ENCODE measurements at places on chromosomes 12 and 14.

- DNase-seq, result no peak
Measured at GRCh38 chr12:81573228-81573627, 185.9 kb downstream of the PPFIA2 start.

GRCh38 chr12:87368259-87368658 lies 660.9 kb downstream of the C12orf50 start:
- DNase-seq, result no peak

- DNase-seq, result peak; percentile 13
Measured at GRCh38 chr12:60494244-60494643, 898.4 kb downstream of the SLC16A7 start.

DNA sequence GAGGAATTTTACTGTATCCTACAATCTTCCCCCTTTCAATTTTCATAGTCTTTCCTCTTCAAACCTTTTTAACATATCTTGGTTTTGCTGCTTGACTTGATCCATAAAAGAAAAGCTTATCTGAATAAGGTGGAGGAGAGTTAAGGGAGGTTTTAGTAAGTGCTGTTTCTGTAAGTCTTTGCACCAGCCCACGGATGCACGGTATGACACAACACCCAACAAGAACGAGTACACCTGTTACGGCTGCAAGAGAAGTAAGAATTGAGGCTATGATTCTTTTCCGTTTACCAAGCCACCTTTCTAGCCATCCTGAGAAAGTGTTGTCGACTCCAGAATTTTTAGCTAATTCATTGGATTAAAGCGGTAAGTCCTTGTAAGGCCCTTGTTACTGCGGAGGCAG lies 26.1 kb upstream of the CPNE8 start:
- DNase-seq, result no peak

GRCh38 chr12:130827432-130827831 lies 11.6 kb downstream of the STX2 start:
- peak; percentile 7 for DNase-seq

DNA sequence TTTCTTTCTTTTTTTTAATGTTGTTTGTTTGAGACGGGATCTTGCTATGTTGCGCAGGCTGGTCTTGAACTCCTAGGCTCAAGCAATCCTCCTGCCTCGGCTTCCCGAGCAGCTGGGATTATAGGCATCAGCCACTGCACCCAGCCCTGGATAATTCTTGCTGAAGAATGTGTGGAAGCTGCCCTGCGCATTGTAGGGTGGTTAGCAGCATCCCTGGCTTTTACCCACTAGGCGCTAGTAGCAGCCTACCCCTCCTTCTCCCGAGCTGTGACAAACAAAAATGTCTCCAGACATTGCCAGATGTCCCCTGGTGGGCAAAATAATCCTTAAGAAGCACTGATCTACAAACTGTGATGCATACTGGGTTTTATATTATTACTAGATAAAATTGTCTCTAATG lies 6.6 kb downstream of the DCAF4 start:
- DNase-seq, result no peak

GRCh38 chr12:124751654-124752355 lies 111.9 kb downstream of the SCARB1 start:
- no peak for DNase-seq

DNA sequence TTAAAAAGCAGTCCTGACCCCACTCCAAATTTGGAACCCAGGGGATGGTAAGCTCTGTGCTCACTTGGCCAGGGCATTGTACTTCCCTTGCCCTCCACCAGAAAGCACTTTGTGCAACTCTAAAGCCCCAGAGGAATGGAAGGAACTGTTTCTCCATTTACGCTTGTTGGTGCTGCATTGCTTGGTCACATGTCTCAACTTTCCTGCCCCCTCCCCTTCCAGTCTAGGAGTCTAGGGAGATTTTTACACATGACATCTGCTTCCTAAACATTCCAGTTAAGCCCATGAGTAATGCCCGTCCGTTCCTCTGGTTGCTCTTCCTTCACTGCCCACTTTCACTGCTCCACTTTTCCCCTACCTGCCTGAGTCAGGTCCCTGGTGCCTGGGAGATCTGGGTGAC lies 92.6 kb upstream of the MAP1LC3B2 start:
- DNase-seq, result no peak

- DNase-seq, result peak; percentile 66
Measured at GRCh38 chr12:119178544-119179334, at the start of gene HSPB8. Gene HSPB8, plus strand, starts transcription at chr12:119178931. Its CDS starts 382 bp downstream, at chr12:119179313.

- no peak for DNase-seq
Measured at GRCh38 chr12:24822121-24822899, 126.6 kb downstream of the BCAT1 start.

- DNase-seq, result no peak
Measured at GRCh38 chr12:120261951-120262851, 3.3 kb downstream of the PXN start.

GRCh38 chr12:104010606-104011169 lies 39.3 kb downstream of the GLT8D2 start:
- DNase-seq, result no peak

GRCh38 chr14:51424561-51425251 lies 184.7 kb downstream of the TMX1 start:
- DNase-seq, result peak; percentile 71

DNA sequence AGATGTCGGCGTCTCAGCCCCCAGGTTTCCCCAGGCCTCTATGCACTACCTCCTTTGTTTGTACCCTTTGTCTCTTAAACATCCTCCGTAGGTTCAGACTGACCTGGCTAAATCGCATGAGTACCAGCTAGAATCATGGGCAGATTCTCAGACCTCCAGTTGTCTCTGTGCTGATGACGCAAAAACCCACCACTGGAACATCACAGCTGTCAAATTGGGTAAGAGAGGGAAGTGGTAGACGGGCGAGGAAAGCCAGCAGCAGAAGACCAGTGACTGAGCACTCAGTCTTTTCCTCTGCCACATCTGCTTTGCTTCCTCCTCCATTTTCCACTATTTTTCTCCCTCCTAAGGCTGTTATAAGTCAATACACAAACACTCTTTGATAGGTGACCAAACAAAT lies 29.7 kb downstream of the A2ML1 start:
- no peak for DNase-seq

DNA sequence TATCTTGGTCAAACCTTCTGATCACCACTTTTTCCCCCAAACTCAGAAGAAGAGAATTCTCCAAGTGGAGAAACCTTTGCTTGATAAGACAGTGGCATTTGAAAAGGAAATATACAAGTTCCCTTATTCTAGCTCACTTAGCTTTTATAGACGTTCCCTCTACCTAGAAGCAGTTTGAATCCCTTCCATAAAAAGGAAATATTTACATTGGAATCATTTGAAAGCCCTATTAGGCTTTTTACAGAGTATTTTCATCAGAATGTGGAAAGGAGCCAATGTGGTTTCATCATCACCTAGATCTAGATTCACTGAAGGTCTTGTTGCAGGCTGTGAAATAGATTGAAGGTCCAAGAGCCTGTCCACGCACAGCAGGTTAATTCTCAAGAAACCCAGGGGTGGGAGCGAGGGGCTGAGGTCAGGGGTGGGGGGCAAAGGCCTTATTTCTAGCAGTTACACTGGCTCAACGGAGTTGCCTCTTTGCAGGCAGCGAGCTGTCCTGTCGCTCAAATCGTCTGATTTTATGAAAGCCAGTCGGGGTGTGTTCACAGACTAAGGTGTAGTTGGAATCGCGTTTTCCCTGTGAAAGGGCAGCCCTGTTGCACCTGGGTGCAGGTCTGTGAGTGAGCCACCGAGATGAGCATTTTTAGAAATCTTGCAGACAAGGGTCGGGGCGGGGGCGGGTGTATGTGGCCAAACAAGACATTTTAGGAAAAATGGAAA lies 45.6 kb downstream of the AACS start:
- DNase-seq, result no peak

- DNase-seq, result peak; percentile 86
Measured at GRCh38 chr14:74913986-74914573, 9.0 kb downstream of the RPS6KL1 start.

GRCh38 chr12:27460471-27460978 lies 14.0 kb downstream of the SMCO2 start:
- DNase-seq, result no peak

Measured in muscle of arm (tissue), 14 donors.